Transverse colon (tissue), 4 donors: ENCODE measurements at places on chromosomes 5 and 9.

GRCh38 chr9:136416427-136416826 is 6.0 kb downstream of the PMPCA start:
- no peak for DNase-seq

DNA sequence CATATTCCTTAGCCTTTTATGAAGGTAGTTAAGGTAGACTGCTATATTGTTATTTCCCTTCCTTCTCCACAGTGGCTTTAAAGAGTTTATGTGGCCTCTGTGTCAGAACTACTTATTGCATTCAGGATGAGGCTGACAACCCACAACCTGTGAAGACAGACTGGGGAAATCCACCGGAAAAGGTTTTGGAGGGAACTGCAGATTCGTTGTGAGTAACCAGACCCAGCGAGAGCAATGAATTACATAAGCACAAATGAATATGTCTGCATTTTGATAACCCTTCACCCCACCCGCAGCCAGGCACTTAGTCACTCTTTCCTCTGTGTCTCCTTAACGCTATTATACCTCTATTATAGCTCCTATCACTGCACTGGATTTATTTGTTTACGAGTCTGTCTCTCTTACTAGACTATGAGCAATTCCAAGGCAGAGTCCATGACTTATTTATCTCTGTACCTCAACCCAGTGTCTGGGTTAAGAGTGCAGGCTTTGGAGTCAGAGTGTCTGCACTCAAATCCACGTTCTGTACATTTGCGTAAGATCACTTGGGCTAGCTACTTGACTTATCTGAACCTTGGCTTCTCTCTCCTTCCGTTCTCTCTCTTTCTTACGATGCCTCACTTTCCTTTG is 19.2 kb downstream of the KCTD16 start:
- peak; percentile 53 for DNase-seq

GRCh38 chr9:134488331-134489280 is 153.0 kb upstream of the COL5A1 start:
- DNase-seq: no peak

DNA sequence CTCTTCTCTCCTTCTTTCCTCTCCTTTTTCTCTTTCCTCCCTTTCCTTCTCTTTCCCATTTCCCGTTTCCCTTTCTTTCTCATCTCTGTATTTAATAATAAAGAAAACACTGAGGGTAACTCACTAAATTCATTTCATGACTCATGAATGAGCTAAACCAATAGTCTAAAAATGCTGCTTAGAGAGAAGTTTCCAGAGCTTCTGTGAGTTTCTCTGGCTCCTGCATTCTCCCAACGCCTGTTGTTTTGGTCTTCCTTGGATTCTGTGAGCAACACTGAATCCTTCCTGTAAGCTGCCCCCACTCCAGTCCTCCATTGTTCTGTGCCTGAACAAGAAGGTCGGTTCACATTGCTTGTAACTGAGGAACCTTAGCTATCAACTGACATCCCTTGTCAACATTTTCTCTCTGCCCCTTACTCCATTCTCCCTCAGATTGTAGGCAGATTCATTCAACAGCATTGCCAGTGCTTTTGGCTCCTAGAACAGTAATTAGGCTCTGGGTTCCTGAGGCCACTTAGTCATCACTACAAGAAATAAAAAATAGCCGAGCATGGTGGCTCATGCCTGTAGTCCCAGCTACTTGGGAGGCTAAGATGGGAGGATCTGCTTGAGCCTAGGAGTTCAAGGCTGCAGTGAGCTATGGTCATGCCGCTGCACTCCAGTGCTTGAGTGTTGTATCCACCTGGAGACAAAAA is 237.7 kb upstream of the KLF4 start:
- no peak for DNase-seq

- DNase-seq: no peak
These were observed 86.6 kb upstream of the SHISAL2B start for GRCh38 chr5:64603676-64604075.

DNA sequence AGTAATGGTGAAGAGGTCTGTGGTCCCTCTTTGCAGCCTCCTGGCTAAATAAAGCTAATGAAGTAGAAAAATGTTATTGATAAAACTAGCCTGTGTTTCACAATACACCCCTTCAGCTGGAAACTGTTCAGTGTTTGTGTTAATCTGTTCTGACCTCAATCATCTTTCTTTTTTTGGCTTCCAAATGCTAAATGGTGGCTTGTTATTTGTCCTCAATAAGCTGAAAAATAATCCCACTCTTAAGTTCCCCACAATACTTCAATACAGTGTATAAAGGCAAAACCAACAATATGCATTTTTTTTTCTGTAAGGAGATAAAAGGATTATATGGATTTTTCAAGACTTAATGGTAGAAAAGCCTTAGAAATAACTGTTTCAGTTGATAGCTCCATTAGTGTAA is 560.5 kb downstream of the TUSC1 start:
- DNase-seq: no peak

GRCh38 chr9:81729135-81729534 is 39.8 kb upstream of the TLE1 start:
- DNase-seq: no peak

- DNase-seq: no peak
These were observed 30.8 kb upstream of the ENHO start for GRCh38 chr9:34553511-34554021.

DNA sequence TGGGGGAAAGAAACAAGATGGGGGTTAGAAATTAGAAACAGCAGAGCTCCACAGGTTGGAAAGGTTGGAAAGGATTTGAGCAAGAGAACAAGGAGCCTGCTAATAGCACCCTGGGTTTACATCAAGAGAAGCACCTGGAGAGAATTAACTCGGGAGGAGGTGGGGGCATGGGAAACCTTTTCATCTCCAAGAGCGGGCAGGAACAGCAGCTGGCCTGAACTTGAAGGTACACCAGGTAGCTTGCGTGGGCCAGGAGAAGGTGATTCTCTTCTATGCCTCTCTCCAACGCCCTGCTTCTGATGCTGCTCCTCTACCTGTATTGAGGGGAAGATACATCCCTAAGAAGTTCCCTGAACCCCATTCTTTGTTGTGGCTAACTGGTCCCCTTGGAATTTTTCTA is 37.1 kb upstream of the GLRX start:
- no peak for DNase-seq

DNA sequence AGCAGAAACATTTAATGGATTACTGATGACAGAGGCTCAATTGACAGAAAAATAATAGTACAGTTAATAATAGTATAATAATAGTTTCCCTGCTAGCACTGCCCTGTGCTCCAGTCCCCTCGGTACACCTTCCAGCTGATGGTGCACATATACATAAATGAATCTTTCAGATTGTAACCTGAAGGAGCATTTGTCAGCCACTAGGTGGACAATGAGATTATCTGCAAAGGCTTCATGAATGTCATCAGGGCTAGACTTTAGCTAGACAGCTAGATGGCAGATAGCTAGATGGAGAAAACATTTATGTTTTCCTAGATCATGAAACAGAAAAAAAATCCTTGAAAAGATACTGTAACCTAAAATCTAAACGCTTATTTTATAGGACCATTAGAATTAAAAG is 304.4 kb upstream of the SMC2 start:
- DNase-seq: no peak

GRCh38 chr5:7684826-7685225 is 166.1 kb downstream of the CFAP90 start:
- DNase-seq: no peak

DNA sequence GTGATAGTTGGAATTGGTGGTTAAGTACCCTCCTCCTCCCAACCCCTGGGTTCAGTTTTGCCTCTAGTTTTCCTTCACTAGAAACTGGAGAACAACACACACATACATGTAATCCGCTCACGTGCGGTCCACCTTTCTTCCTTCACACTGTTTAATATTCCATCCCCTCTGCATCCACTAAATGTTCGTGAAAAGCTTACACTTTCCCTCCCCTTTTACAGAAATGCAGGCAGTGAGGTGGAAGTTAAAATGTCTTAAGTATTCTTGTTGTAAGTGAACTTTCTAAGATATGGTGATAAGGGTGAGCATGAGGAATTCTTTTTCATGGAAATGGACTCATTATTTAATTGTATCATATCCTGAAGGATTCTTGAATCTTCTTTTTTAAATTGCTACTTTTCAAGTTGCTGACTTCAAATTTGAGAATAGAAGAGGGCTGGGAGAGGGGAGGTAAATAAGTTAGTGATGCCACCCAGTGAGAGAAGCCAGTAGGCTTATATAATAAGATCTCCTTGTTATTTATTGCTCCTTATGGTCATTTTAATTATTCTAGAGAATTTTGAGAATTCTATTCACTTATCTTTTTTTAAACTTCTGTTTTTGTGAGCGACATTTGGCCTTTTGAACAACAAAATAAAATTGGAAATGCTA is 90.2 kb downstream of the TLE4 start:
- DNase-seq: no peak

GRCh38 chr9:37668116-37668601 is 17.4 kb downstream of the FRMPD1 start:
- no peak for DNase-seq

GRCh38 chr9:8850914-8851313 is 1051.3 kb upstream of the DMAC1 start:
- no peak for DNase-seq

DNA sequence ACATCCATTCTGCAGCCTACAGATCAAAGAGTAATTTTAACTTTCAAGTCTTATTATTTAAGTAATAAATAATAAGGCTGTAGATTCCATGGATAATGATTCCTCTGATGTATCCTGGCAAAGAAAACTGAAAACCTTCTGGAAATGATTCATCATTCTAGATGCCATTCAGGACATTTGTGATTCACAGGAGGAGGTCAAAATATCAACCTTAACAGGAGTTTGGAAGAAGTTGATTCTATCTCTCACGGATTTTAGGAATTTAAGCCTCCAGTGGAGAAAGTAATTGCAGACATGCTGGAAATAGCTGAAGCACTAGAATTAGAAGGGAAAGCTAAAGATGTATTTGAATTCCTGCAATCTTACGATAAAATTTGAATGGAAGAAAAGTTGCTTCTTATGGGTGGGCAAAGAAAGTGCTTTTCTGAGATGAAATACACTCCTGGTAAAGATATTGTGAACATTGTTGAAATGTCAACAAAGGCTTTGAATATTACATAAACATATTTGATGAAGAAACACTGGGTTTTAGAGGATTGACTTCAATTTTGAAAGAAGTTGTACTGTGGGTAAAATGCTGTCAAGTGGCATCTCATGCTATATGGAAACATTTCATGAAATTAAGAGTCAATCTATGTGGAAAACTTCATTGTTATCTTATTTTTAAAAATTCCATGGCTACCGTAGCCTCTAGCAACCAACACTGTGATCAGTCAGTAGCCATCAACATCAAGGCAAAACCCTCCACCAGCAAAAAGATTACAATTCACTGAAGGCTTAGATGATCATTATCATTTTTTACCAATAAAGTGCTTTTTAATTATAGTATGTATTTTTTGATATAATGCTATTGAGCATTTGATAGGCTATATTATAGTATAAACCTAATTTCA is 1141.0 kb downstream of the CDH12 start:
- DNase-seq: no peak

- peak; percentile 45 for DNase-seq
These were observed 15.8 kb downstream of the NDST1 start for GRCh38 chr5:150523472-150524350.

DNA sequence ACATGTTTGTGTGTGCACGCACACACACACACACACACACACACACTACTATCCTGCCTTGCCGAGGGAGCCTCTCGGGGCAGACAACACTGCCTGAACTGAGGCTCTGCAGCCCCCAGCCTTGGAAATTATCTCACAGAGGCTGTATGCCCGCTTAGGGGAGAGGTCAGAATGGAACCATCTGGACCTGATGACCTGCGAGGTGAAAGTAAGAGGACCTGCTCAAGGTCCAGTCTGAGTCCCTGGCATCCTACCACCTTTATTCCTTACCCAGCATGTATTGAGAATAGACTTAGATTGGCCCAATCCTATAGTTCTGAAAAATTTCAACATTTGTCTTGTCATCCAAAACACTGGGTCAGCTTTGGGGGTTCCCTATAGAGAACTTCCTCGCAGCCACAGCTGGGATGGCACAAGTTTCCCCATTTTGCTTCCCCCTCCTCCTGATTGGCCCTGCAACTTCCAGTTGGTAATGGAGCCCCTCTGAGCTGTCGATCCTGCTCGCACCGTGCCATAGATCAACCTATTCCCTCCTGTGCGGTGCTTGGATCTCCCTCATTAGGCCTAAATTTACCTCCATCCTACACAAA is 10.2 kb downstream of the MVB12B start:
- DNase-seq: no peak

DNA sequence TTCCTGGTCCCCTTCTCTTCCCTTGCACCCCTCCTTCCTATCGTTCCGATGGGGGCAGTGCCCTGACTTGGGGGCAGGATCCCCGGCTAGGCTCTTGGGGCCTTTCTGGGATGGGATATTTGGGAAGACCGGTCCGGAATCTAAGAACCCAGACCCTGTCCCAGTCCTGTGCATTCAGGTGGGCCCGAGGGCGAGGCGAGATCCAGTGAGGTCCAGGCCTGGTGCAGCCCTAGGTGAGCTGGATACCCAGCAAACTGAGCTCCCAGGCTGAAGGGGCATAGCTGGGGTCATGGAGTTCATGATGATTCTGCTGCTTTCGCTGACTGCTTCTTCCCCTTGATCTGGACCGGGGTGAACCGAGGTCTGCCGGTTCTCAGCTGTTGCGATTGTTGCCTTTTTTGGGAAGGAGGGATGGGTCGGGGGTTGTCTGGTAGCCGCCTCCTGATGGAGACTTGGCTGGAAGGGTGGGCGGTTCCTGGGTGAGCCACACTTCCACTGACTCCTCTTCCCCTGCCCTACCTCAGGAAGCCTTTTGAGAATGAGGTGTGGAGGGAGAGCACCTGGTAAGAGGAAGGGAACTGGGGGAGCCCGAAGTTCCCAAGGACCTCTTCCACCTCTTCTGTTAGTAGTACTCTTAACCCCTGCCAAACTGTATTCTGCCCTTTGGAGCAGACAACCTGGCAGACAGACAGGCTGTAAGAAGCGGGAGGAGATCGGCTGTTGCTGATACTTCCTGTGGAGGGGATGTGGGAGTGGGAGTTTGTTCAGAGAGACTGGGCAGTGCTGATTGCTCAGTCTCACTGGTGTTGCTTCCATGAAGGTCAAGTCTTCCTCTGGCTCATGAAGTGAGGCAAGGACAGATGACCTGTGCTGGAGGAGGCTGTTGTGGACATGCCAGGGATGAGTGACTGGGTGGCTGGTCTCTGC is 1.0 kb downstream of the LRRC8A start:
- DNase-seq: no peak

- no peak for DNase-seq
These were observed 587.8 kb downstream of the PSAT1 start for GRCh38 chr9:78884611-78885150.

- DNase-seq: no peak
These were observed 175.2 kb downstream of the GAS1 start for GRCh38 chr9:86771941-86772634.

DNA sequence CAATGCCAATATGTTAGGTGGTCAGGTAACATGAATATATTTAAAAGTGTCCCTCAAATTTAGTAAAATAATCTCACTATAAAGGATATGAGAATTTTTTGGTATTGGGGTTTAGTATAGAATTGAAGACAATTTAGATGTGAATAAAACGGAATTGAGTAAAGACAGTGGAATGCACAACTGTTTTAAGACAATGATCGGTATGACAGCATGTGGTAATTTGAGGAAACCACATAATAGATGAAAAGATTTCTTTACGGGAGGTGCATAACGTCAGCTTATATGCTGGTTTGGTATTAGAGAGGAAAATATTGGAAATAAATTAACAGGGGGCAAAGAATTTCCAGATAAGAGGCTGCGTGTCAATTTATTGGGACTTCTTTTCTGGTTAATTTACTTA is 1043.2 kb downstream of the CDH18 start:
- DNase-seq: no peak
